ENCODE measurements at places on chromosomes 7 and 10.
A peak's percentile ranks its signal among the peaks of the same experiment; 100 is the strongest.

DNA sequence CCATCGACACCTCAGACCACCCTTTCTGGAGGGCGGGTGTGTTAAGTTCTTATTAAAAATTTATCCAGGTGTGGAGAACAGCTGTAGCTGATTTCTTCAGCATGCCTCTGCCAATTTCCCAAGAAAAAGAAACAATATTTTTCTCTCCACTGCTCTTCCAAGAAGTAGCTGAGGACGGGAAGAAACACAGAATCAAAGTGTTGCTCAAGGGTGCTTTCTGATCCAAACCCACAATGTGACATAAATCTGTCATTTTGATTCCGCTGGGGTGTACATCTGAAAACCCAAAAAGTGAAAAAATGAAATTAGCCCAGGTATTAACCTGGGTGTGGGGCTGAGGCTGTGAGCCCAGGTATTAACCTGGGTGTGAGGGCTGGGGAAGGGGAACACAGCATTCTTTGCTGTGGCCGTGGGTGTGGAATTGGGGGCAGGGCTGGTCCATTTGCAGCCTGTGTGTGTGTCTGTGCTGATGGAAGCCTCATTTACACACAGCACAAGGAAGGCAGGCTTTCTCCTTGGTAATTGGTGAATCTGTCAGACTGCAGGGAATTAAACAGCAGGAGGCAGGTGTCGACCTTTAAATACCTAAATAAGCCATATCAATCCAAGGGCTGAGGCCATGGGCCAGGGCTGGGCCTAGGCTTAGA lies 48.4 kb upstream of the CCDC3 start:
- DNase-seq = no peak

- DNase-seq = no peak
Observed at GRCh38 chr10:77513781-77514331, 123.8 kb downstream of the KCNMA1 start.

DNA sequence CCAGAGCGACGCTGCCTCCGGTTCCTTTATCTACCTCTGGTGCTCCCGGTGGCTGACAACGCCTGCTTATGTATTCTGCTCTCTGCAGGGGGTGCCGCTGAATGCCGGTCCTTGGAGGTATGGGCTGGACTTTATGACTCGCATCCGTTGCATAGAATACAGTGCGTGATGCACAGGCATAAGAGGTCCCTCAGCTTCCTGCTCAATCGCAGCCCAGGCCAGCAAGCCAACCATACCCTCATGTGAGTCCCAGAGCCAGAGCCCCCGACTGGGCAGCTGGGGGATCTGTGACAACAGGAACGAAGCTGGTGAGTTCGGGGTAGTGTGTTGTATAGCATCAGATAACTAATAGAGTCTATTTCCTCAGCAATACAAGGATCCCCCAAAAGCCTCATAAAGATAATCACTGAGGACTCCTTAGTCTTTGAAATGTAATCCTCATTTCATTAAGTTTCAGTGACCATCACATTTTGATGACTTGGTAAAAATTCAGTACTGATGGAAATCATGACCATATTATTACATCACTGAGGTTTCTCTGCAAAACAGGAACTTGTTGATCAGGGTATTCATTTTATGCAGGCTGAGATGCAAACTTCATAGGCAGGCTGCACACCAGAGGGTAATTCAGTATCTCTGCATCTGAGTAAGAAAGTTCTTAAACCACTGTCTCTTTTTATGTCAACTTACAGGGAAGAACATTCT lies 607.8 kb downstream of the PTPRN2 start:
- DNase-seq = no peak

DNA sequence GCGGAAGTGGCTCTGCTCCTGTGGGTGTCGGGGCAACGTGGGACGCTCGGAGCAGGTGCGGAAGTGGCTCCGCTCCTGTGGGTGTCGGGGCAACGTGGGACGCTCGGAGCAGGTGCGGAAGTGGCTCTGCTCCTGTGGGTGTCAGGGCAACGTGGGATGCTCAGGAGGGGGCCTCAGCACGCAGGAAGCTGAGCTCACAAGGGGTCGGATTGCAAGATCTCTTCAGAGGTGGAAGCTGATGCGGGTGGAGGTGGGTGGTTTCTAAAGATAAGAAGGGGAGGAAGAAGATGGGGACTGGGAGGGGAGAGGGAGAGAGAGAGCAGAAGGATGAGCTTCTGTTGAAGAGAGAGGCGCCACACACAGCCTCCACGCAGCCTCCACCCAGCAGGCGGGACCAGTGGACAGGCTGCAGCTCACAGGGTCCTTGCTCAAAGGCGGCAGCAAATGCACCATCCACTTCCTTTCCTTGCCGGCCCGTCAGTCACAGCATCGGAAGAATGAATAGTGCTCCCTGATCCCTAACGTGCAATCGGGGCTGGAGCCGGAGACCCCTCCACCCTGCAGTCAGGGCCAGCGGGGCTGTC lies 78.7 kb downstream of the PTPRN2 start:
- DNase-seq = no peak

DNA sequence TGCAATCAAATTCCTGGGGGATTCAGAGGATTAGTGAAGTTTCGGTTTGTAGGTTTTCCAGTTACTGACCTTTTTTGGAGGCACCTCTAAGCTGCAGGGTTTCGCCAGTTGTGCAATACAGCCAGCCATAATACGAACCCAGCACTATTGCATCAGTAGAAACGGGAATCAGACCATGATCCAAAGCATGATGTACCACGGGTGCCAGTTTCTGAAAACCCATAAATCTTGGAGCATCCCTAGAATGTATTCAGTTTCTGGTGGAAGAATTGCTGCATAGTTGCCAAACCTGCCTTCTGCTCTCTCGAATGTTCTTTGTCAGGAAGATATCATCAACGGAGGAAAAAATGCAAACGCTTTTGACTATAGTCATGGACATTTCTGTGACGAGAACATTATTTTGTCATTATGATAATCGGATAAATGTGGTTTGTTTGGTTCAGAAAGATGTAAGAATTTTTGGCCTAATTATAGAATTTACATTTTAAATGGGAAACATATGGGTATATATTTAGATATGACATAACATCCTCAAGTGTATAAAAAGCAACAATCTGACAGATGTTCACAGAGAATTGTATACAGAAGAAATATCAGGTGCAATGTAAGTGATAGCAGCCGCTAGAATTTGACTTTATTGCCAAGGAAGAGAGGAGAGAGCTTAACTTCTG lies 186.2 kb upstream of the PRKCQ start:
- no peak for DNase-seq

- DNase-seq = peak; percentile 48
Observed at GRCh38 chr10:89426230-89426868, 12.0 kb downstream of the IFIT5 start.
